ENCODE measurements at places on chromosomes 1 and 21.
A peak's percentile ranks its signal among the peaks of the same experiment; 100 is the strongest.

DNA sequence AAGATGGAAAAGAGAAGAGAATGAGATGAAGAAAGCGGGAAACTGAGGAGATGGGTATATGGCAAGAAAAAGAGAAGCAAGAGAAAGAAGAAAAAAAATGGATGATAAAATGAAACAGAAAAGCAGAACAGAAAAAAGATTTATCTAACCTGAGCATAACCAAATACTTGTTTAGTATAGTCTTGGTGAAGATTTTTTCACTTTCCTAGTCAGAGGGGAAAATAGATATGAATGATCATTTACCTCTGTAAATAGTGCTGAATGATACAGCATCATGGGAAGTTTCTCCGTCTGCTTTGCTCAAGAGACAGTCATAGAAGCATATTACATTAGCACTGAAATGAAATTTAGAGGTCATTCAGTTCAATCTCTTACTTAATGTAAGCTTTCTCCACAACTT, 36.1 kb upstream of the PLPPR4 start:
- no peak for DNase-seq

- no peak for DNase-seq
Measured at GRCh38 chr1:172875892-172876291, 174.8 kb downstream of the TNFSF18 start.

DNA sequence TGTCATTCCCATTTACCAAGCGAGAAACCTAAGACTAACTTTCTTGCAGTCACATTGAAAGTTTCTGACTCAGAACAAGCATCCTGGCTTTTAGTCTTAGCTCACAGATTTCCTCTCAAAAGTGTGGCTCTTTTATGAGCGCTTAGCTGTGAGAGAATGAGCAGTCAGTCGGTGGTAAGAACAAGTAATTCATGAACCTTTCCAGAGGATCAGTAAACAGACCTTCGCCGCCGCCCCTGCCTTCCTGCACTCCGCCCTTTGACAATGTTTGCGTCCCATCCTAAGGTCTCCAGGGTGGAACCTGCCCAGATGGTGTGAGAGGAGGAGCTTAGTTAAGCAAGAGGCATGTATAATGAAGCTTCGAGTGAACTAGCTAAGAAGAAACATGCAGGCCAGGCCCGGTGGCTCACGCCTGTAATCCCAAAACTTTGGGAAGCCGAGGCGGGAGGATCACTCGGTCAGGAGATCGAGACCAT, 142.4 kb downstream of the GLUL start:
- no peak for DNase-seq

- DNase-seq = no peak
Measured at GRCh38 chr1:23211955-23212354, 5.3 kb downstream of the HTR1D start.

DNA sequence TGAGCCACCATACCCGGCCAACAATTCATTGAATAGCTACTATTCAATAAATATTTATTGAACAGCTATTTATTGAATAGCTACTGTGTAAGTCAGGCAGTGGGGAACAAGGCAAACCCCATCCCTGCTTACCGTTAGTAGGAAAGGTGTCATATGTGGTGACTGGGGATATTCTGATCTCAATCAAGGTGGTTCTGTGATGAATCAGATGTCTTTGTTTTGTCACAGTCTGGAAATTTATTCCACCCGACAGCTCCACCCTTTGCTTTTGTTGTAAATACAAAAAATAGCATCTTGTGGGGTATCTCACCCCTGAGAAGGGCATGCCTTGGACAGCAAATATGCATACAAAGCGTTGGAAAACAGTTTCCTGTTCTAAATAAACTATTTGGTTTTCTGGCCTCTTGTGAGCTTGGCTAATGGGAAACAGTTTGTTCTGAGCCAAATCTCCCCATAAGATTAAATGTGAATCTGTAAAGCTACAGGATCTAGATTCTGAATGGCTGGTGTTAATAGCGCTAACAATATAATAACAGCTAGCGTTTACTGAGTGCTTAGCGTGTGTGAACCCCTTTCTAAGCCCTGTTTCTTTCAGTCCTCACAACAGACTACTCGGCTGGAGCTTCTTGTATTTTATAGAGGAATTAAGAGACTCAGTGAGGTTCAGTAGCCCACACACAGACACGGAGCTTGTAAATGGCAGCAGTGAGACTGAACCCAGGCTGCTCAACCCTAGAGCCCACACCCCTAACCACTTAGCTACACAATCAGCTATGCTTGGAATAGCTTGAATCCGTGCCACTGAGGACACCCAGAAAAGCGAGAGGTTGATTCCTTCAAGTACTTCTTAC, 5.5 kb downstream of the PDPN start:
- no peak for DNase-seq

DNA sequence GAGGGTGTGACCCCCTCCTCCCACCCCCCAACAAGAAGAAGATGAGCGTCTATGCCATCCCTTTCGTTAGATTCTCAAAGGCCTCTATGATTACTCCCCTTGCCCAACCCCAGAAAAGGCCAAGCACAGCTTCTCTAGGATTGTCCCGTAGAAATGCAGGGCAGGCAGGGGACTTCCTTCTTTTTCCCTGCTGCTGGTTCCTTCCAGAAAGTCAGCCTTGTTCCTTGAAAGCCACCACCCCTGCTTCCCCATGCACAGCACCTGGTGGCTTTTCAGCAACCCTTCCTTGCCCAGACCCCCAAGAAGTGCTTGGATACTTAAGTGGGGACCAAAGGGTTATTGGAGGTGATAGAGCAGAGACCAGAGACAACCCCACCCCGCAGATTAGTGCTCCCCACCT, 75.1 kb downstream of the ARHGEF10L start:
- no peak for DNase-seq

DNA sequence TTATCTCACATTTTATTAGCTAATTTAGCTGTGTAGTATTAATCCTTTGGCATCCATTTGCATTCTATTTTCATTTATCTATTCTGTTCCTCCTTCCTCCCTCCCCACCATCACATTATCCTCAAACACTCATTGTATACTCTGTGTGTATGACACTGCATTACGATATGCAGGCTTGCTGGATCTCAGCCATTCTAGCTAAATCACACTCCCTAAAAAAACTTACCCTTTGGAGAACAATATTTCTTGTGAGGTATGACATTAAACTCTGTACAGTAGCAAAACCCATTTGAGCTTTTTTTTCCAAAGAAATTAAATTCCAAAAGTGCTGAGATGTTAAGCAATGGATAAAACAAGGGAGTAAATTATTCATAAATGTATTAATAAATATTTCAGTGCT, 11.4 kb upstream of the RAB3GAP2 start:
- DNase-seq = no peak

GRCh38 chr1:109759513-109760334, 4.0 kb downstream of the EPS8L3 start:
- no peak for DNase-seq

- peak; percentile 72 for DNase-seq
Measured at GRCh38 chr1:54409156-54410142, 3.3 kb upstream of the SSBP3 start.

DNA sequence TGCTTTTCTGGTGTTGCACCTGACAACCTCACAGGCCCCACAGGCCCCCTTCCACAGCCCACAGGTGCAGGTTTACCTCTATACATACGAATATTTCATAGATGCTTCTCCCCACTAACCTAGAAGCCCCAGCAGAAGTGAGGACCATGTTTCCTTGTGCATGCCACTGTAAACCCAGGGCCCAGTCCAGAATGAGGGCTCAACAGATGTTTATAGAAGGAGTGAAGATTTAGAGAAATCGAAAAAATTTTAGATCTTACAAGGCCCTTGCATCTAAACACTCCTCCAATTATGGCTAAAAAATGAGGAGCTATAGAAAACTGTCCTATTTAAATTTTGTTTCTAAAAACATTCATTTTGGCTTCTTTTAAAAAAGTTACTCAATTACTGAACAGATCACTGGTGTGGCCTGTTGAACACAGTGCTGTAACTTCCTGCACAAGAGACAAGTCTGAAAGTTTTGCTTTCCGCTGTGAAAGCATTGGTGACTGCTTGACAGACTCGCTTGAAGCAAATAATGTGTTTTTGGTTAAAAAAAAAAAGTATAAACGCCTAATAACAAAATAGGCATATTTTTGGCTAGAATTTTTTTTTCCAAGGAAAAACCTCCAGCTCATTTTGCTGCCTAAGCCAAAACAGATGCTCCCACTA, 1.2 kb downstream of the ABCB10 start:
- DNase-seq = no peak

DNA sequence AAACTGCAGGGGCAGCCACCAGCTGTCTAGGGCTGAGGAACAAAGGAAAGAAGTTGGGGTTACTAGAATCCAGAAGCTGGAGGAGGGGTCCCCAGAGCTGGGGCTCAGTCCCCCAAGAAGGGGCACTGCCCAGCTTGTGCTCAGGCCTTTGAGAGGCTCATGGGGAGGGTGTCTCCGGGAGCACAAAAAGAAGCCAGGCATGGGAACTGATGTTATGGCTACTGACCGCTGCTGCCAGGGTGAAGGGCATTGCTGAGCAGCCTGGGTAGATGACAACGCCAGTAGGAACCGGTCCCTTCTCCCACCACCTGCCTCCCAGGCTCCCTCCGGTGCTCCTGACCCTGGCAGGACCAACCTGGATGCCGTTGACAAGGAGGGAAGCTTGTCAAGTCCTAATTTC, 762.5 kb upstream of the TPTE start:
- DNase-seq = no peak

GRCh38 chr1:43849670-43850069, 83.9 kb upstream of the ARTN start:
- DNase-seq = no peak

GRCh38 chr1:198700396-198700795, 61.6 kb downstream of the PTPRC start:
- no peak for DNase-seq

DNA sequence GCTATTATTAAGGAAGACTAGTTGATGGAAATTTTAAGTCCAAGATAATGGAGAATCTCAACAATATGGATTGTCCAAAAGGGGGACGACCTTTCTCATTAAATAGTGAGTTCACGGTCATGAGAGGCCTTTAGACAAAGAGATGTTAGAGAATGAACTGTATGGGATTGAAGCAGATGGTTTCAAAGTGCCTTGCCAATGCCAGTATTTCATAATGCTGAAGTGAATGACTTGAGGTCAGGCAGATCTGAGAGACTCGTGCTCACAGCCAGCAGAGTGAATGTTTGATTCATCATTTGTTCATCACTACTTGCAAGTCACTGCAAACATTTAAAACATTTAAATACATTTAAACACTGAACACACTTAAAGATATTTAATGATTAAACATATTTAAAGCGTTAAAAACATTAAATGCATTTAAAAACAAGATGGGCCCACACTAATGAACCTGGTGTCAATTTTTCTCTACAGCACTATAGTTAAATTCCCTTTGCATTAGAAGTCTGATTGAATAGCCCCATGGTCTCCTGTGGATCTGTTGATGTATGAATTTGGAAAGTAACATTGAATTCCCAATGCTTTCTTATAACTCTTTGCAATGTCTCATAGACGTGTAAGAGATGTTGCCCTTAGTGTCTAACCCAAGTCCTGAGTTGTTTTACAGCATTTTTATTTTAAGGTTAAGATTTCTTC, 80.7 kb downstream of the TGFB2 start:
- DNase-seq = no peak

- DNase-seq = no peak
Measured at GRCh38 chr1:217526636-217527035, 104.3 kb downstream of the GPATCH2 start.

DNA sequence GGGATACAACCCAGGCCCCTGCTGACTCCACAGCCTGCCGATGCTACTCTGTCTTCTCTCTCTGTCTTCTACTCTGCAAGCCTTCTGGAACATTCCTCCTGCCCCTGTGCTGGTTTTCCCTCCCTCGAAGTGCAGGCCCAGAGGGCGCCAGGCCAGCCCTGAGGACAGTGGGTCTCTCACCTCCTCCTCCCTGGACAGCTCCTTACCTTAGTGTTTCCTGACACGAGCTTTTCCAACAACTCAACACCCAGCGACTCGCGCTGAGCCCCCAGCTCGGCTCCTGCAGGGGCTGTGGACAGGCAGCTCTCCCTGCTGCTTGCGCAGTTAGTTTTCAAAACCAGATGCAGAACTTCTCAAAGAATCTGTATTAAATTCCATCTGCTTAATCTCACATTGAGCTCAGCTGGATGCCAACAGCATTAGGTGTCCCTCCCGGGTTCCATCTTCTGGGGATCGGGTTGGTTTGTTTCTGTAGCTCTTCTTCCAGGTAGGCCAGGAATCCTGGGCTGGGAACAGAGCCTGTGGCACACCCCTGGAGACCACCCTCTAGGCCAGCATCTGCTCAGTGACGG, 54.2 kb downstream of the PTPRU start:
- no peak for DNase-seq

DNA sequence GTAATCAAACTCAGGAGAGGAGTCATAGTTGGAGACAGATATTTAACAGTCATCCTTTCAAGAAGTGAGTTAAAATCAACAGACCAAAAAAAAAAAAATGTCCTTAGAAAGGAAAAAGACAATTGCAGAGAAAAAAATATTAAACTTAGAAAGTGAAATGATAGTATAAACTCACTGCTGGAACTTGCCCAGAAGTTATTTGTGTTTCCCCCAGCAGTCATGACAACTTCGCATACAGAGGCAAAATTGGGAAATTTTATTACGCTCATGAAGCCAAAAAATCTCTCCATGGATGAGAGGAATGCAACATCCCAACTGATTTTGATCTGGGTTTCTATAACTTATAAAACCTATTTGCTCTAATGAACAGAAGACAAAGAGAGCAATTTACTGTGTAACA, 198.2 kb downstream of the LRRC7 start:
- no peak for DNase-seq

DNA sequence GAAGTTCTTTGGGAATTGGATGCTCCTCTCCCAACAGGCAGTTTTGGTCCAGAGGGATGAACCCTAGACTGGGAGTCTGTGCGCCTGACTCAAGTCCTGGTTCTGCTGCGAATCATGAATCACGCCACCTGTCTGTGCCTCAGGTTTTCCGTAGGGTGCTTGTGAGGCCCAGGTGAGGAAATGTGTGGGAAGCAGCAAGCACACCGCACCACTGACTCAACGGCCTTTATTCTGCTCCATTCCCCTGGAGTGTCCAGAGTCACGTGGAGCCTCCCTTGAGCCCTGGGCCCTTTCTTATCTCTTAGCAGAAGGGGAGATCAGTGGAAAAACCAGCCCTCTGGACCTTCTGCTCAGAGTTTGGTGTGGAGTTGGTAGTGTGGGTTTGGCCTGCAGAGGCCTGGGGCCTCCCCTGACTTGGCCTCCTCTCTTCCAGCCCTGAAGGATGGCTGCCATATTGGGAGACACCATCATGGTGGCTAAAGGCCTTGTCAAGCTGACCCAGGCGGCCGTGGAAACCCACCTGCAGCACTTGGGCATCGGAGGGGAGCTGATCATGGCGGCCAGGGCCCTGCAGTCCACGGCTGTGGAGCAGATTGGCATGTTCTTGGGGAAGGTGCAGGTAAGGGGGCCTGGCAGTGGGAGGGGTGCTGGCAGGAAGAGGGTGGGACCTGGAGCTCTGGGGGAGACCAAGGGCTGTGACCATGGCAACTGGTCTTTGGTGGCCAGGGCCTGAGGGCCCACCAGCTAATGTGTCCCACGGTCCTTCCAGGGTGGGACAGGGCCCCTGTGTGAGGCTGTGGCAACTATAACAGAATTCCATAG, 21.1 kb downstream of the COQ8A start:
- no peak for DNase-seq

DNA sequence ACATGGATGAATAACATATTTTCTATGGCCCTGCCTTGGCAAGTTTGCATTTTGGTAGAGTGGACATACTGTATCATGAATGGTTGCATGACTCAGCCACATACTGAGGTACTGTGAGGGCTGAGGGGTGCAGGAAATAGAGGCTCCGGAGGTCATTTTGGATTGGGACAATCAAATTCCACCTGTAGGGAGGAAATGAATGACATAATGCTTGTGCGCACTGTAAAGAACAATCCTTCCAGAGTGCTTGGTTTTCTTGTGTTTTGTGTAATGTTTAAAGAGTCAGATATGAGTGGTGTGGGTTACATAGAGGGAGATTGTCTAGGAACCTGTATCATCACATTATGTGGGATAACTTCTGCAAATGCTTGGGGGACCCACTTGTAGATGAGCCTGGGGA, 329.9 kb upstream of the PROX1 start:
- no peak for DNase-seq
